ENCODE measurements at places on chromosomes 11 and 22.

DNA sequence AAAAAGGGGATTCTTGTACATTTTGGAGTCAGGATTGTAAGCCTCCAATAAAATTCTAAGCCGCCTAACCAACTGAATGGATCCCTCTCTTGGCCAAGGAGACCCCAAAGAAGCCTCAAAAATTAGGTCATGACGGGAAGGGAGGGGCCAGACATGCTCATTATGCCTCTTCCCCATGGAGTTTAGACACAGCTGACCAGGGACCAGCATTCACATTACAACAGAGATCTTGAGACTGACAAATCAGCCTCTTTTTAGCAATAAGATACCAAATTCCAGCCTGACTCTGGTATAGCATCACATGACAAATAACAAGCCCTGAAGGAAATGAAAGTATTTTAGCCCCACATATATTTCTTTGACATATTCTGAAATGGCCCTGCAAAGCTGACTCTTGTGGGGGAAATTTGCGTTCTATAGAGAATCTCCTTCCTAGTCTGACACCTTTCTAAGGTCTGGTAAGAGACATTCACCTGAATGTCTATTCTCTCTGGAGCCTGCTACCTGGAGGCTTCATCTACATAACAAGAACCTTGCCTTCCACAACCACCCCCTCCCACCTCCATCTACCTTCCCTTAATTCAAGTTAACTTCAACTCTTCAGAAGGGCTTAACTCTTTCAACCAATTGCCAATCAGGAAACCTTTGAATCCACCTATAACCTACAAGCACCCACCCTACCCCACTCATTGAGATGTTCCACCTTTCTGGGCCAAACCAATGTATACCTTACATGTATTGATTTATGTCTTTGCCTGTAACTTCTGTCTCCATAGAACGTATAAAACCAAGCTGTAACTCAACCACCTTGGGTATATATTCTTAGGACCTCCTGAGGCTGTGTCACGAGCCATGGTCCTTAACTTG, 10.3 kb downstream of the GAL start:
- DNase-seq = no peak

GRCh38 chr11:92638678-92639077, 330.8 kb upstream of the MTNR1B start:
- no peak for DNase-seq

DNA sequence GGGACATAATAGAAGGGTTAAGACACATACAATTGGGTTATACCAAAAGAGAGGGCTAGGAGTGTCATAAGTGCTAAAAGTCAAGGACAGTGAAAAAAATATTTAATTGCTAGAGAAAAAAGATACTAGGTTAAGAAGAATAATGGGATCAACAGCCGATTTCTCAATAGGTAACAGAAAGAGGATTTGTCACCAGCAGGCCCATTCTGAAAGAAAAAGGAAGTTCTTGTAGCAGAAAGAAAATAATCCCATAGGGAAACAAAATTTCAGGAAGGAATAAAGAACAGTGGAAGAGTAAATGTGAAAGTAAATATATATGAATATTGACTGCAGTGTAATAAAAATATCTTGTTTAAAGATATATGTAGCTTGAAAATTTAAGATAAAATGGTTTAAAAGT, 43.3 kb upstream of the ADORA2A start:
- DNase-seq = no peak

DNA sequence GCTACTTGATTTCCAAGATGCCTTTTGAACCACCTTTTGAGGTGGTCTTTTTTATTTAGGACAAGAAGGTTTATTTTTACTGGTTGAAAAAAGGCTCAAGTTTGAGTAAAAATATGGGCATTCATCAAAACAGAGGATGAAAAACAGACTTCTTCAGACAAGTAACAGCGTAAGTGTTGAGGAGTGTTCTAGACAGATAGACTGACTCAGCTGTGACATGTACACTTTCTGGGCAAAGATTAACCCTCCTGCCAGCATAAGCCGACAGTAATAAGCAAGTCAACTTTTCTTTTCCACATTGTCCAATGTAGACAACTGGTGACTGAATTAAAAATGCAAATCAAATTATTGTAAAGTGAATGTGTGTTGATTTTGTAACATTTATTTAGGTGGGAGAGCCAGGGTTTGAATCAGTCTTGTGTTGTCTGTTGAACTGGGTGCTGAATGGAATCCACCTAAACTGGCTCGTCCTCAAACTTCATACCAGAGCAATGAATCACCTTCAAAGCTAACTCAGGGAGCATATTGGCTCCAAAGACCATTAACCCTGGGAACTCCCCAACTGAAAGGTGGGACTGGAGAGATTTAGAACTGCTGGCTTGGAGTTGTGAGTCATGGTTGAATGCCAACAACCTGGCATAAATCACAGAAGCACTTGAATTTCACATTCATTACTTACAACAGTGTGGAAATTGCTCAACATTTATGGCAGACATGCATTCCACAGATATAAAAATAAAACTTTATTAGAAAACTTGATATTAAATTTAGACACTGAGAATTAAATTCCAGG, 377.0 kb downstream of the ETS1 start:
- no peak for DNase-seq

GRCh38 chr22:26409719-26410335, 19.2 kb upstream of the ASPHD2 start:
- DNase-seq = no peak

DNA sequence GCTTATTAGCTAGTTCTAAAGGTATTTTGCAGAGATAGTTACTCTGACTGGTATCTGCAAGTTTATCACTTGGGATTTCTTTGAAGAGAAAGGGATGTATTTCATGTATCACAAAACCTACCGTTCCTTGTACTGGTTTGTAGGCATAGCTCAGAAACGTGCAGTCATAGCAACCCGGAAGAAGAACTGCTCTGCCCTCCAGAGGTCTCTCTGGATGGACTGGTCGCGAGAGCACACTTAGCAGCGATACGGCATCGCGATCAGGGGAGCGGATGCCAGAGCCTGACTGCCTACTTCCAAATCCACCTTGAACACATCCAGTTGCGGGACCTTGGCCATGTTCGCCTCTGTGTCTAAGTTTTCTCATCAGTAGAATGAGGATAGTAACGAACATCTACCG, 143.3 kb downstream of the WNT7B start:
- no peak for DNase-seq

DNA sequence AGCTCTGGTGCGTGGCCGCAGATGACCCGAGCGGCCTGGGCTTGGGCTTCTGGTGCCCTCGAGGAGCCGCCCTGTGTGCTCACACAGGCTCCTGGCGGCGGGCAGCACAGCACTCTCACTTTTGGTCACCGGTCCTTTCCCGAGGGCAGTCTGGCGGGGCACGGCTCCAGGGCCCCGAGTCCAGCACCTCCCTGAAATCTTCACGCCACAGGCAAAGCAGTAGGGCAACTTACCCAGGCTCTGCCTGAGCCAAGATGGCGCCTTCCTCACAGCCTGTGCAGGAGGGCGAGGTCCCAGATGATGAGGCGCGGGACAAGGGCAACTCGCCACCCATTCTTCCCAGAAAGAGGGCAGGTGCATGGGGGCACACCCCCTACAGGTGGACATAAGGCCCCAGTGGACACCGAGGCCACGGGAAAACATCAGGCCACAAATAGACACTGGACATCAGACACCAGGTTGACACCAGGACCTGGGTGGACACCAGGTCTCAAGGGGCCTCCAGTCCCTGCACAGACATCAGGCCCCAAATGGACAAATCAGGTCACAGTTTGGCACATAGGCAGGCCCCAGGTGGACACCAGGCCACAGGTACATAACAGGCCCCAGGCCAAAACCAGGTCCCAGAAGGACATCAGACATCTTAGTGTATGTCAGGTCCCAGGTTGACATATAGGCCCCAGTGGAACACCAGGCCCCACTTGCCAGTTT, 57.6 kb upstream of the SEPTIN5 start:
- no peak for DNase-seq

GRCh38 chr11:119369132-119369925, 12.2 kb downstream of the USP2 start:
- no peak for DNase-seq

- no peak for DNase-seq
Observed at GRCh38 chr11:75475767-75476650, 43.0 kb upstream of the KLHL35 start.

- no peak for DNase-seq
Observed at GRCh38 chr11:3167143-3168119, 2.3 kb upstream of the OSBPL5 start.

DNA sequence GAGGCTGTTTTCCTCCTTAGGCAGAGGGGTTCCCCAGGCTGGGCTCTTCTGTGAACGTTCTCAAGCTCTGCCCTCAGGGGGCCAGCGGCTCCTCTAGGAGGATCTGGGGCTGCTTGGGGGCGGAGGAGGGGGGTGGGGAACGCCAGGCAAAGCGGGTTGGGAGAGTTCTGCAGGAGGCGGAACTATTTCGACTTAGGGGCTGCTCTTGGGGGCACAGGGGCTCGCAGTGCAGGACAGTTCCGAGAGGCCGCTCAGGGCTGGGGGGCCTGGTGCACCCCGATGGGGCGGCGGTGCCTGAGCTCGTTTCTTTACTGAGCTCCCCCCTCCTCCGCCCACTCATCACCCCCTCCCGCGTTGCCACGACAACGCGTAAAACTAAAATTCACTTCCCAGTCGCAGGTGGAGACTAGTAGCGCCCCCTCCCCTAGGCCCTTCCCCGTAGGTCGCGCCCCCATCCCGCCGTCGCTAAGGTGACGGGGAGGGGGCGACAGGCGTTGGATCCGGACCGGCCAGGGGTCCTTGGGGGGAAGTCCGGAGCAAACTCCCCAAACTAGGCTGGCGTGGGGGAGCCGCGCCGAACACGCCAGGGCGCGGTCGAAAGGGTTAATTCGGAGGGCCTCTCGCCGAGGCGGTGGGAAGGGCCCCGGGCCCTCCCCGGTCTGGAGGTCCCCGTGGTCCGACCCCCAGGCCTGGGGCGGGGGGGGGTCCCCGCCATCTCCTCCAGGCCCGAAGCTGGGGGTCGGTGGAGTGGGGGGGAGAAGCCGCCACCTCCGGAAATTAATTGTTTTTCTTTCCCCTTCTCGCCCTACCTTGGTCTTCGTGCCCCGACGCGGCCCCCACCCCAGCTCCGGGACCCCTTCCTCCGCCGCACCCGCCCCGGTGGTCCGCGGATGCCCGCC, 857 bp downstream of the SHANK3 start:
- no peak for DNase-seq

GRCh38 chr11:78714539-78714938, 139.9 kb upstream of the NARS2 start:
- DNase-seq = no peak

- DNase-seq = no peak
Observed at GRCh38 chr11:122059565-122059964, 56.5 kb downstream of the BLID start.

- no peak for DNase-seq
Observed at GRCh38 chr11:94545264-94546161, 1.8 kb downstream of the FUT4 start.

DNA sequence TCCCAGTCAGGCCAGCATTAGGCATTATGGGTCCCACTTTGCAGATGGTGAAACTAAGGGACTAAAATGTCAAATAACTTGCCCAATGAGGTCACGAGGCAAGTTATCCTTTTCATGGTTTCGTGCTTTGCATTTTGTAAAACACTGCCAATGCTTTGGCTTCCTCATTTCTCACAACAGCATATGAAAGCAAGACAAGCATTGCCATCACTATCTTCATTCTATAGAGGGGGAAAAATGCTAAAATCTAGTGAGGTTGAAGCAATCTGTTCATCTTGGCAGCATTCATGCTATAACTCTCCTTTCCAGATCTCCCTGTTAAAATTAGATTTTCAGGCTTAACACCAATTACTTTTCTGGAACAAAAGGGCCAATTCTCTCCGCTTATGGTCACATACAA, 14.8 kb downstream of the FAM181B start:
- no peak for DNase-seq

DNA sequence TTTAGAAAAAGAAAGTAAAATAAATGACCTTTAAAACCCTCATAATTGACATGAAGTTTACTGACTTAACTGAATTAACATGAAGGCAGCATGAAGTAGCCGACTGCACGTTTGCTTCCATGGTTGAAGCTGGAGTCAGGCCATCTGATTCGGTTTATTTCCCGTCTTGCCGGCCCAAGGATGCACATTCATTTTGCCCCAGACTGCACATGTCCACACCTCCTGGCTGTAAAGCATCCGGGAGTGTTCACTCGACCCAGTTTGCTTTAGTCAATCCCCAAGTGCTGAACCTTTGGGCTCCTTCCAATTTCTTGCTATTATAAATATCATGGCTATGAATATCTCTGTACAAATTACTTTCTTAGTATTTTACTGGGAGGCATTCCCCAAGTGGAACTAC, 17.7 kb upstream of the TUB start:
- no peak for DNase-seq

- DNase-seq = no peak
Observed at GRCh38 chr22:43862074-43862881, at the start of gene SULT4A1. SULT4A1 (minus strand) TSS chr22:43862513; CDS start chr22:43862382, 131 bp downstream.

DNA sequence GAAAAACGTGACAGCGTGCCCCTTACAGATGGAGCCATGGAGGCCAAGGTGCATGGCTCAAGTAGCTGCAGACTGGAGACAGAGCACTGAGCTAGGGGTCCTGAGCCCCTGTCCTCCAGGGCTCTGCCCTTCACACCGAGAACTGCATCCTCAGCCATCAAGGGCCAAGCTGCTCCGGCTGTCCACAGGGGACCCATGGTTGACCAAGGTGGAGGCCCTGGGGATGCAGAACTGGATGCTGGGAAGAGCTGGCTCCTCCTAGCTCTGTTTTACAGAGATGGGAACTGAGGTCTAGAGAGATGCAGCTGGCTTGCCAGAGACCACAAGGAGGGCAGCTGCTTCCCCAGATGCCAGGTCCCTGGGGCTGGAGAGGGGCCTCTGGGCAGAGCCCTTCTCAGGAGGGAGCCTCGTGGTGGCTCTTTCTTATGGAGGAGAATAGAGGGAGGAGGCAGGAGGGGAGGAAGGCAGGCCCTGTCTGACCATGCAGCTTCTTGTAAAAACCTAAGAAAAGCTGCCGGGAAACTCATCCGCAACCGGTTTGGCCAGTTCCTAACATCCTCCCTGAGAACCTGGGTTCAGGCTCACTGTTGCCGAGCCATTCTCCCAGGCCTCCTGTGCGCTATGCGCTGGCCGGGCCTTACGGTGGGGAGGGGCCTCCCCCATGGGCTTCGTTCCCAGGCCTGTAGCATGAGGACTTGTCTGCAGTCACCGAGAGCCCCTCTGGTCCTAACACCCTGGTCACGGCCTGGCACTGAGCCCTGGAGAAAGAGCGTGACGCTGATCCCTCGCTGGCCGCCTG, 80.6 kb downstream of the WNT7B start:
- DNase-seq = no peak

- DNase-seq = no peak
Observed at GRCh38 chr11:113519989-113520613, 44.9 kb upstream of the DRD2 start.

GRCh38 chr11:27795955-27796861, 96.0 kb upstream of the BDNF start:
- no peak for DNase-seq

DNA sequence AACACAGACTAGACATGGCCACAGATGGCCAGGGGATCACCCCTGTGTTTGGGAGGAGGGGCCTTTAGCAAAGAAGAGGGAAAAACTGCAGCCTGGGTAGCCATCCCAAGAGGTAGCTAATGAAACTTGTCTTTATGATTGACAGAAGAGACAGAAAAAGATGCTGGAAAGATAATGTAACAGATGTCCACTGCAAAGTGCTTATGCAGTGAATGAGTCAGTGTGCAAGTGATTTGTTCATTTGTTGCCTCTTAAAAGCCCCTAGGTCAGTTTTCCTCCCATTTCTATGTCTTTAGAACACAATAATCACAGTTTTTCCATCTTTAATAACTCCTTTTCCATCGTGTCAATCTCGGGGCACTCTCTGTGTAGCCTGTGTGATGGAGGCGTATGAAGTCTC, 57.2 kb downstream of the INSC start:
- no peak for DNase-seq
